ENCODE measurements at places on chromosomes 16 and 17.
A peak's percentile ranks its signal among the peaks of the same experiment; 100 is the strongest.

- no peaks in the 10 kb centered on the region for H3K27me3 ChIP-seq
- H3K36me3 ChIP-seq: no peaks in the 10 kb centered on the region
- no peak overlapping the region for H3K4me3 ChIP-seq
- no peak for DNase-seq
- H3K4me1 ChIP-seq: no peaks in the 10 kb centered on the region
- H3K27ac ChIP-seq: no peak overlapping the region
These were observed 253.6 kb upstream of the XYLT1 start for GRCh38 chr16:17724242-17724898.

DNA sequence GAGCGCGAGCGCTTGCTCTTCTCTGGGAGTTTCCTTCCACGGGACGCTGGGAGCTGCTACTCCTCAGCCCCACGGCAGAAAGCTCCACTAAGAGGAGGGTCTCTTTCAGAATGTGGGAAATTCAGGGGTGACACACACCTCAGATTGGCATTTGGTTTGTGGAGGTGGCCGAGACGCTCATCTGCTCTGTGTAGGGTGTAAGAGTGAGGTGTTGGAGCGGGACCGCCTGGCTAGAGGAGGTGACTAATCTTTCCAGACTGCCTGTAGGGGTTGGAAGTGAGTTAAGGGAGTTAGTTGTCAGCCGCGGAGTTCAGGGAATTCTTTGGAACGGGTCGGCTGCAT, 735 bp downstream of the PSMD11 start:
- peak overlapping the region; percentile 99 for H3K4me3 ChIP-seq
- peaks cover 28% of the 10 kb centered on the region for H3K4me1 ChIP-seq
- DNase-seq: no peak
- peak overlapping the region; percentile 81 for H3K27ac ChIP-seq
- H3K27me3 ChIP-seq: no peaks in the 10 kb centered on the region

DNA sequence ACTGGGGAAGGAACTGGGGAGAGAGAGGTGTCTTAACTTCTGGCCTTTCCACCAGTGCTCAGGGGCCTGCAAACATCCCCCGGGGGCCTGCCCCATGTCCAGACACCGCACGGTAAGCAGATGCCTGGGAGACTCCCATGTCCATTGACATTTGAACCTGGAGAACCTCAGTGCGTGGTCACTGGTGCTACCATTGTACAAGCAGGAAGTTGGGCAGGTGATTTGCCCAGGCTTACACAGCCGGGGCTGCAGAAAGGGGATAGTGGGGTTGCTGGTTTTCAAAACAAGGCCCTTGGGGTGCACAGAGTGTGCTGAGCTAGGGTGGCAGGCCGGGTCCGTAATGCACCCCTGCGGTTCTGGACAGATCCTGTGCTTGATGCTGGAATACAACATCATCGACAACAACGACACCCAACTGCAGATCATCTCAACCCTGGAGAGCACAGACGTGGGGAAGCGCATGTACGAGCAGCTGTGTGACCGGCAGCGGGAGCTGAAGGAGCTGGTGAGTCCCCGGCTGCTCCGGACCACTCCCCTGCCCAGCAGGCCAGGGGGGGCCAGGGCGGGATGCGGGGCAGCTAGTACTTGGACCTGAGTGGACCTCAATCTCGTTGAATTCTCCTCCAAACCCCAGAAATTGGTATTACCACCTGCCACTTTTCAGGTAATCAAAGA, 77.7 kb upstream of the PLCG2 start:
- peaks cover 43% of the 10 kb centered on the region for H3K36me3 ChIP-seq
- no peak overlapping the region for H3K4me3 ChIP-seq
- no peak for DNase-seq
- H3K27me3 ChIP-seq: no peaks in the 10 kb centered on the region
- H3K27ac ChIP-seq: no peak overlapping the region

- DNase-seq: no peak
- no peaks in the 10 kb centered on the region for H3K27me3 ChIP-seq
- H3K27ac ChIP-seq: no peak overlapping the region
- no peaks in the 10 kb centered on the region for H3K36me3 ChIP-seq
- H3K4me3 ChIP-seq: no peak overlapping the region
These were observed 217.8 kb downstream of the ZFHX3 start for GRCh38 chr16:72829846-72830775.

DNA sequence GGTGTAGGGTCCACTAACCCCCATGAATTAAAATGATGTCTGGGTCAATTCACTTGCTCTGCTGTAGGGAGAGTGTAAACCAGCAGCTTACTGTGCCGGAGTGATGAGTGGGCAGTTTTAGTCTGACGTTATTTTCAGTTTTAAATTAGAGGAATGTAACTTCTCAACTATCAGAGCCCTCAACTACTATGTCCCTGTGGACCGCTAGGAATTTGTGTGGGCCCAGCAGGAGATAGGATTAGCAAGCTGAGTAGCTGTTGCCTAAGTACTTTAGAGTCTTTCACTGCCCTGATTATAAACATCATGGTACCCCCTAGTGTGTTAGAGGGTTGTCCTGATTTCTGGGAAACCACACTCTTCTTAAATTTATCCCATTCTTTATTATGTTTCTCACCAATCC, 11.4 kb downstream of the MARVELD3 start:
- DNase-seq: no peak
- H3K27me3 ChIP-seq: no peaks in the 10 kb centered on the region
- H3K4me3 ChIP-seq: no peak overlapping the region
- H3K4me1 ChIP-seq: no peaks in the 10 kb centered on the region

- H3K4me3 ChIP-seq: no peak overlapping the region
- DNase-seq: no peak
- H3K27ac ChIP-seq: no peak overlapping the region
- no peaks in the 10 kb centered on the region for H3K27me3 ChIP-seq
- H3K4me1 ChIP-seq: no peaks in the 10 kb centered on the region
These were observed 51.8 kb downstream of the MYH3 start for GRCh38 chr17:10605221-10605783.

DNA sequence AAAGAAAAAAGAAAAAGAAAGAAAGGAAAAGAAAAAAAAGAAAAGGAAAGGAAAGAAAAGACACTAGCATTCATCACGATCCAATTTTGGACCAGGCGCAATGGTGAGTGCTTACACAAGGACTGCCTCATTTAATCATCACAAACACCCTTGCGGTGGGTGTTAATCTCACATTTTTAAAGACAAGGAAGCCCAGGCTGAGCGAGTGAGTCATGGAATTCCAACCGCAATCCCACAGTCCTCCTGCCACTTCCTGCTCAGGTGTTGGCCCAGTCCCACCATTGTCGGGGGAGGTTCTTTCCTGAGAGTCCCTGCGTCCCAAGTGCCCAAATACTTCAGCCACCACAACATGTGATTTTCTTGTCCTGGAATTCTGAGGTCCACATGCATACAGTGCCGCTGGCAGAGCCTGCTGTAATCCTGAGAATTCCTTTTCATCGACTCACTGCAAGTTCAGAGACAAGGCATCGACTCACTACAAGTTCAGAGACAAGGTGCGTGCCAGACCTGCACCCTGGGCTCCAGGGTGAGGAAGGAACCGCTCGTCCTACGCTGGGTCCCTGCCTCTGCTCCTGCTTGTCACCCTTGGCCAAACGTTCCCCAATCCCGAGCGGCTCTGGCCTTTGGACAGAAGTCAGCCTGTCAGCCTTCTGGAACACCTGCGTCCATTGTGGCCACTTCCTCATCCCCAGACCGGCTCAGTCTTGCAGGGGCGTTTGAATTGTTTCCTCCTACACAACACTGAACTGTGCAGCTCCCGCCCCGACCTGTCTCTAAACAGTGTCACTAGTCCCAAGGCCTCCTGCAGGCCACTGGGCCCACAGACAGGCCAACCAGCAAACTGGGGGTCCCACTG, 5.8 kb downstream of the ZG16B start:
- no peak for DNase-seq
- H3K4me3 ChIP-seq: no peak overlapping the region
- H3K4me1 ChIP-seq: peaks cover 8% of the 10 kb centered on the region
- H3K36me3 ChIP-seq: no peaks in the 10 kb centered on the region

- no peaks in the 10 kb centered on the region for H3K36me3 ChIP-seq
- DNase-seq: peak; percentile 40
- H3K27ac ChIP-seq: peak overlapping the region; percentile 78
These were observed 50.6 kb downstream of the RNF112 start for GRCh38 chr17:19461681-19462080.

- no peak for DNase-seq
- no peaks in the 10 kb centered on the region for H3K36me3 ChIP-seq
- no peak overlapping the region for H3K27ac ChIP-seq
- no peaks in the 10 kb centered on the region for H3K4me1 ChIP-seq
These were observed 24.8 kb downstream of the LMF1 start for GRCh38 chr16:946048-946395.

DNA sequence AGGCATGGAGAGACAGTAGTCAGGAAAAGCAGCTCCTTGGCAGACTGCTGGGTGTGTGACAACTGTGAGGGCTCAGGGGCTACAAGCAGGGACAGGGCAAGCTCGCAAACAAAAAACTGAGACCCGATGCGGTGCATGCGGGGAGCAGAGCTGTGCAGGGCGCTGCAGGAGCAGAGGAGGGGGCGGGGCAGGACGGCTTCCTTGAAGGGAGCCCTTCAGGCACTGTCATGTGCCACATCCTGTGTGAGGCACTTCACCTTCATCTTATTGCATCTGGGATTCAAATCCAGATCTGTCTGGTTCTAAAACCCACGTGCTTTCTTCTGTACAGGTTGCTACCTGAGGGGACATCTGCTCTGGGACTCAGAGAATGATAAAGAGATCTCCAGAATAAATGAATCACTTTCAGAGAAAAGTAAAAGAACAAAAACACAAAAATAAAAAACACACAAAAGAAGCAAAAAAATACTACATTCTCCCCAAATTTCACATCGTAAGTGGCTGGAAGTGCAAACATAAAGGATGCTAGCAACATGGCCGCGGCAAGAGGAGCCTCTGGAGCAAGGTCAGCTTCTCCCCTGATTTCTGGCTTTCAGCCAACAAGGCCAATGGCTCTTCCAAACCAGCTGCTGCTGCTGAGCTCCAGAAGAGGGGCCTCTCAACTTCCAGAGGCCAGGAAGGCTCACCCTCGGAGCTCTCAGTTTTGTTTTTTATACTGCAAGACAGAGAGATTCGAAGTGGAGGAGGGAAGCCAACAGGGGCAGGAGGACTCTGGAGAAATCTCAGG, 14.2 kb downstream of the LYRM9 start:
- H3K4me3 ChIP-seq: no peak overlapping the region
- no peaks in the 10 kb centered on the region for H3K36me3 ChIP-seq
- H3K4me1 ChIP-seq: no peaks in the 10 kb centered on the region
- H3K27ac ChIP-seq: no peak overlapping the region
- H3K27me3 ChIP-seq: no peaks in the 10 kb centered on the region

DNA sequence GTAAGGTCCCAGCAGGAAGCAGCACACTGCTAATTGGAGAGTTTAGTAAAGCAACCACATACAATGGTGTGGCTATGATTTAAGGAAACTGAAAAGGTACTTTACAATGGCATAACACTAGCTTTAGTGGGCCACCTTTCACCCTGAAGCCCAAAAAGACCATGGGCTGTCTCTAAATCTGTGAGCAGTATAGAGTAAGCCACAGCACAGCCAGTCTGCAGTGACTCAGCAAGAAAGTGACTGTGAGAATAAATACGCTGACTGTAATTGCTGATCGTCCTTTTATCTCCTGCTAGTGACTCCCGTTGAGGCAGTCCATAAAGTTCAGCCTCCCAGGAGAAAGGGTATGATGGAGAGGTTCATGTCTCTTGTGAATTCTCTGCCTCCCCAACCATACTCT, 679.8 kb upstream of the KIF2B start:
- H3K27ac ChIP-seq: no peak overlapping the region
- H3K4me3 ChIP-seq: no peak overlapping the region
- H3K27me3 ChIP-seq: no peaks in the 10 kb centered on the region
- H3K36me3 ChIP-seq: no peaks in the 10 kb centered on the region
- no peak for DNase-seq
- H3K4me1 ChIP-seq: no peaks in the 10 kb centered on the region

DNA sequence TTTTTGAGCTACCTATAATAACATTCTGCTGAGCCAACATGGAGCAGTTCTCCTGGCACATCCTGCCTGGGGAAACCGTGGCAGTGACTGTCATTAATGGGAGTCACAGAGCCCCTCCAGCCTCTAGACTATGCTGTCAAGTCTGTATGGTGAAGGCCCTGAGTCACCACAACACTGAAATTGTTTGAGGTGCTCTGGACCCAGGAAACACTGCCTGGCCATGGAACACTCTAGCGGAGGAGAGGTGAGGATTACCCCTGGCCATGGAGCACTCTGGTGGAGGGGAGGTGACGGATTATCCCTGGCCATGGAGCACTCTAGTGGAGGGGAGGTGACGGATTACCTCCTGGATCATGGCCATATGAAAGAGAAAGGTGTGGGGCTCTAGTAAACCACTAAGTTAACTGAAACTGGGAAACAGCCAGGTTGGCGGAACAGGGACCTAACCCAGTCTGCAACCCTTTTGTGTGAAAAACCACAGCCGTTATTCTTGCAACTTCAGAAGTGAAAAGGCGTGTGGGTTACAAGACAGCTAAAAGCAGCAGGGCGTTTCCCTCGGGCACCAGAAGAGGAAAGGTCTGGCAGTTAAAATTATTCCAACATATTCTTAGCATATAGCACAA, 156.7 kb downstream of the KCNJ12 start:
- H3K4me3 ChIP-seq: no peak overlapping the region
- no peak overlapping the region for H3K27ac ChIP-seq
- H3K27me3 ChIP-seq: no peaks in the 10 kb centered on the region
- DNase-seq: no peak

DNA sequence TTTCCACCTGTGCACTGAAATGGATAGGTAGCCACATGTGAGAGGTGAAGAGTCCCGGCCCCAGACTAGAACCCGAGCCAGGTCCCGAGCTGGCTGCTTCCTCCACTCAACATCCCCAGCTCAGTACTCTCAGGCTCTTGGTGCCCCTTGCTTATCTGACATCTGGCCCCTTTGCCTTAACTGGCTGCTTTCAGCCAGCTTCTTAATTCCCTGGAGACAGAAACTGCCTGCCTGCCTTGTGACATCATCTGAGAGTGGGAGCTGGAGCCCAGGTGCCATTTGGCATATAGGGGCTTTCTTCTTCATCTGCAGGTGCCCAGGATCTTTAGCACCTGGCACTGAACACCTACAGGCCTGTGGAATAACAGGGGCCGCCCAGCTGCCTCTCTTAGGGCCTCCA, 8.9 kb downstream of the CHAD start:
- no peak for DNase-seq
- H3K4me3 ChIP-seq: no peak overlapping the region
- H3K4me1 ChIP-seq: peaks cover 20% of the 10 kb centered on the region
- H3K27me3 ChIP-seq: no peaks in the 10 kb centered on the region

DNA sequence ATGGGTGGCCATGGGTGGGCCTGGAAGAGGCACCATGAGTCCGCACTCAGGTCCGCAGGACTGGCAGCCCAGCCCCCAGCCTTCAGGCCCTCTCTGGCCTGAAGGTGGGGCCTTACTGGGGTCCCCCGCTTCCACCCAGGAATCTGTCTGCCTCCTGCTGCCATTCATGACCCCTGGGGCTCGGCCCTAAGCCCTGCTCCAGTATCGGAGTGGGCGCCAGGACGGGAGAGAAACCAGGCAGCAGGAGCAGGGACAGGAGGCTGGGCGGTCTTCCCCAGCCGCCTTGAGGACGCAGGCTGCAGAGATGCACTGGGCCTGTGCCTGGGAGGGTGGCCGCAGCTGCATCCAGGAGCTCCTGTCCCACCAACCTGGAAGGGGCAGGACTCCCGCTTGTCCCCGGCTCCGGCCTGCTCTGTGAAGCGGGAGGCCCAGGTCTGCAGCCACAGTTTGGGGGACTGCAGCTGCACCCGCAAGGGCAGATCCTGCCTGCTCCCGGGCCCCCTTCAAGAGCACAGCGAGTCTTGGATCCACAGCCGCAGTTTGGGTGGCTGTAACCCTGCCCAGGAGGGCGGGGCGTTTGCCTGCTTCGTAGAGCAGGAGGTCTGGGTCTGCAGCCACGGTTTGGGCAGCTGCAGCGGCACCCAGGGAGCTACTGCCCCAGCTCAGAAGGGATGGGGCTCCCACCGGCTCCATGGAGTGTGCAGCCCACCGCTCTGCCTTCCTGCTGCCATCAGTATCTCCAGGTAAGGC, 81.8 kb upstream of the DNAJA2 start:
- no peaks in the 10 kb centered on the region for H3K27me3 ChIP-seq
- no peaks in the 10 kb centered on the region for H3K4me1 ChIP-seq
- no peak for DNase-seq
- no peaks in the 10 kb centered on the region for H3K36me3 ChIP-seq
- H3K27ac ChIP-seq: no peak overlapping the region
